Cardiac septum (tissue), 1 donor: ENCODE measurements at places on chromosomes 6 and 20. TPM values are rescaled to one million over a fixed set of nuclear protein-coding genes. Genes with fewer than 3 reads are reported as not detected.

The TP53RK gene
- 6.4 TPM for total RNA-seq

The HTR1E gene
- not detected for total RNA-seq

The BMP6 gene
- total RNA-seq: 2.9 TPM

The ADAM33 gene
- total RNA-seq: 3.0 TPM

The WRNIP1 gene
- total RNA-seq: 35.2 TPM
